ENCODE measurements at places on chromosomes 1 and 21.

GRCh38 chr1:84298684-84299535 is 2.6 kb upstream of the SAMD13 start:
- DNase-seq = peak; percentile 40

DNA sequence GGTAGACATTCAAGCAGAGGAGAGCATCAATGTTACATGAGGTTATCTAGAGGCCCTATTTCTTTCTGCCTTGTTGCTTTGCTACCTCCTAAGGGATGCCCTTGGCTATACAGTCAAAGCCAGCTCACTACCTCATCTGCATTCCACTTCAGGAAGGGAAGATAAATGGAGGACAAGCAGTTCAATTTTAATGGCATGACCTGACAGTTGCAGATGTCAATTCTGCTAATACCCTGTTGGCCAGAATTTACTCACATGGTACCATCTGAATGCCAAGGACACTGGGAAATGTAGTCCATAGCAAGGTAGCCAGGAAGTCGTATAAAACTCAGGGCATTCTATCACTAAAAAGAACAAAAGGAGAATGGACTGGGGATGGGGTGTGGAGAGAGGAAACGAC is 31.5 kb downstream of the PALMD start:
- no peak for DNase-seq

- DNase-seq = no peak
Observed at GRCh38 chr1:213549982-213550381, 437.8 kb upstream of the PROX1 start.

DNA sequence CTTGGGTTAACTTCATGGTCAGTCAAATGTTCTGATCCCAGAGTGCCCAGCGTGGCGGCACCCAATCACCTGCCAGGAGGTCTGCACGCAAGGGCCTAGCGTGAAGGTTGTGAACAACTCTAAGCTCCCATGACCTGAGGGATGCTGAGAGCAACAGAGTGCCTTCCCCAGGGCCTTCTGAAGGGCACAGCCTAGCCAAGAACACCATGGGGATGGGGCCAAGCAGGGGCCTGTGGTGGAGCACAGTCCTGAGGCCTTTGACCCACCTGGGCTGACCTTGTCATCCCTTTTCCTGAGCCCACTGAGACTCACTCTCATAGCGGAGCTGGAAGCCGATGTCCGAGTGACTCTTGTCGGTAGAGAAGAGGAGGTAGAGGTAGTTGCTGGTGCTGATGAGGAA is 138.8 kb upstream of the HMGB4 start:
- DNase-seq = no peak

GRCh38 chr21:22536509-22536908 is 1538.3 kb downstream of the NCAM2 start:
- DNase-seq = no peak

GRCh38 chr1:1120096-1120495 is 4.2 kb upstream of the C1orf159 start:
- DNase-seq = no peak

- no peak for DNase-seq
Observed at GRCh38 chr1:5238351-5239130, 584.1 kb downstream of the AJAP1 start.

DNA sequence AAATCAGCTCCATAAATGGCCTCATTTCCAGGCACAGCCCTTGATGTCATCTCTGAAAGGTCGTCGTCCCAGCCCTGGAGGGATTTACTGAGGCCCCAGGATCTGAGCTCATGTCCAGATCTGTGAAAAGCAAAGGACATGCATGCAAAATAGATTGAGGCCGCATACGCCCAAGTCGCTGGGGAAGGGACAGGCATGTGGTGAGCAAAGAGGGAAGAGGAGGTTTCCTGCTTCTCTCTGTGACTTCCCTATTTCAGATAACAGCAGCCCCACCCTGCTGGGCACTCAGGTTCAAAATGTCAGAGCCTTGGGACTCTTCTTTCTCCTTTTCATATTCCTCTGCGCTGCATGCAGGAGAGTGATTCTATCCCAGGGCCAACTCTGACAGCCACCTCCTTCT is 197.2 kb downstream of the ADSS2 start:
- no peak for DNase-seq

DNA sequence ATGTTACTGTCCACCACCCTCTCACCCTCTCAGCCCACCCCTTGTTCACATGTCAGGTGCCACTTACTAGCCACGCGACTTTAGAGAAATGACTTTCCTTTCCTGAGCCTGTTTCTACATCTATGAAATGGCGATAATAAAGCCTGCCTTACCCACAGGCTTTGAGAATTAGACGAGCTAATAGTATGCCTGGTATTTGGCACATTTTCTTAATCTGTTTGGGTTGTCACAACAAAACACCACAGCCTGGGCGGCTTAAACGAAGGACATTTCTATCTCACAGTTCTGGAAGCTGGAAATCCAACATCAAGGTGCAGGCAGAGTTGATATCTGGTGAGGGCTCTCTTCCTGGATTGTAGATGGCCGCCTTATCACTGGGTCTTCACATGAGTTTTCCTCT is 273.9 kb upstream of the FMN2 start:
- DNase-seq = no peak

DNA sequence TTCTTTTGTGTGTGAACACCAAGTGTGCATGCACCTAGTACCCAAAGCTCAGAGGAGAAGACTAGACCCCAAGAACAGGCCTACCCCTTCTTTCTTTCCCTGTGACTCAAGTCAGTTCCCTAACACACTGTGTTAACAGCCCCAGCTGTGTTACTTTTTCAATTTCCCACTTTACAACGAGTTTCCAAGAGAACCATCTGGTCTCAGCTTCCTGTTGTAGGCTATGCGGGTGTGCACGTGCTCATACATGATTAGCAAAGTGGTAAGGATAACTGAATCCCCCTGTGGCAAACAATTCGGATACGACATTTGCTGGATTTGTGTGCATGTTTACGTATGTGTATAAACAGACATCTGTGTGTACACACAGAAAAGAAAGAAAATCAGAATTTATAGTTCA is 17.9 kb downstream of the IFNAR2 start:
- no peak for DNase-seq

GRCh38 chr21:34606051-34606450 is 8.9 kb downstream of the RCAN1 start:
- DNase-seq = no peak

- no peak for DNase-seq
Observed at GRCh38 chr1:225735252-225736149, 42.1 kb upstream of the SRP9 start.

- DNase-seq = no peak
Observed at GRCh38 chr21:38840456-38841300, 34.9 kb downstream of the ETS2 start.

DNA sequence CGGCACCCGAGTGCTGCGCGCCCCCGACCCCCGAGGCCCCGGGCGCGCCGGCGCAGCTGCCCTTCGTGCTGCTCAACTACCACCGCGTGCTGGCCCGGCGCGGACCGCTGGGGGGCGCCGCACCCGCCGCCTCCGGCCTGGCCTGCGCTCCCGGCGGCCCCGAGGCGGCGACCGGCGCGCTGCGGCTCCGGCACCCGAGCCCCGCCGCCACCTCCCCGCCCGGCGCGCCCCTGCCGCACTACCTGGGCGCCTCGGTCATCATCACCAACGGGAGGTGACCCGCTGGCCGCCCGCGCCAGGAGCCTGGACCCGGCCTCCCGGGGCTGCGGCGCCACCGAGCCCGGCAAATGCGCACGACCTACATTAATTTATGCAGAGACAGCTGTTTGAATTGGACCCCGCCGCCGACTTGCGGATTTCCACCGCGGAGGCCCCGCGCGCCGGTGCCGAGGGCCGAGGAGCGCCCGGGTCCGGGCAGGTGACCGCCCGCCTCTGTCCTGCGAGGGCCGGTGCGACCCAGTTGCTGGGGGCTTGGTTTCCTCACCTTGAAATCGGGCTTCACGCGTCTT is 49.0 kb downstream of the SIM2 start:
- peak; percentile 41 for DNase-seq

DNA sequence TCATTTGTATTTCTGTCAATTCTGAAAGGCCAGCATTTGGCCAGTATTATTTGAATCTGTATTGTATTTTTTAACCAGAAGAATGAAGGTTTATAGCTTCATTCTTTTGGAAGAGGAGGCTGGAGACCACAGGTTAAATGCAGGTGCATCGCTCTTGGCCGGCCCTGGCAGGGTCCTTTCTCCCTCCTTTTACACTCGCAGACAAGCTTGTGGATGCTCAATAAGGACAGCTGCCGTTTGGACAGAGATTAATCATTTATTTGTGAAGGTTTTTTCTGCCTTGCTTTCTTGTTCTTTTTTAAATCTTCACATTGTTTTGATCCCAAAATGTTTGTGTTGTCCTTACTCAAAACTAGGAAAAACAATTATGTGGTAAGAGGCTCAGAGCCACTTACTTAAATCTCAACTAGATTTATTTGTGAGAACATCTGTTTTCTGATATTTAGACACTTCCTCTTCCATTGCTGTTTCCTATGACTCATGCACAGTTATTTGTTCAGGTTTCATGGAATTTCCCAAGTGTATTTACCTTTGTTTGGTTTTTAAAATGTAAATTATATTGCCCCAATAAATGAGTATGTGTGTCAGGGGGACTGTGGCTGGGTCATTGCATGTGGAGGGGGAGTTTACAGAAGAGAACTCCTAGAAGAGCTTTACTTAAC is 46.7 kb upstream of the LAMC2 start:
- DNase-seq = no peak

DNA sequence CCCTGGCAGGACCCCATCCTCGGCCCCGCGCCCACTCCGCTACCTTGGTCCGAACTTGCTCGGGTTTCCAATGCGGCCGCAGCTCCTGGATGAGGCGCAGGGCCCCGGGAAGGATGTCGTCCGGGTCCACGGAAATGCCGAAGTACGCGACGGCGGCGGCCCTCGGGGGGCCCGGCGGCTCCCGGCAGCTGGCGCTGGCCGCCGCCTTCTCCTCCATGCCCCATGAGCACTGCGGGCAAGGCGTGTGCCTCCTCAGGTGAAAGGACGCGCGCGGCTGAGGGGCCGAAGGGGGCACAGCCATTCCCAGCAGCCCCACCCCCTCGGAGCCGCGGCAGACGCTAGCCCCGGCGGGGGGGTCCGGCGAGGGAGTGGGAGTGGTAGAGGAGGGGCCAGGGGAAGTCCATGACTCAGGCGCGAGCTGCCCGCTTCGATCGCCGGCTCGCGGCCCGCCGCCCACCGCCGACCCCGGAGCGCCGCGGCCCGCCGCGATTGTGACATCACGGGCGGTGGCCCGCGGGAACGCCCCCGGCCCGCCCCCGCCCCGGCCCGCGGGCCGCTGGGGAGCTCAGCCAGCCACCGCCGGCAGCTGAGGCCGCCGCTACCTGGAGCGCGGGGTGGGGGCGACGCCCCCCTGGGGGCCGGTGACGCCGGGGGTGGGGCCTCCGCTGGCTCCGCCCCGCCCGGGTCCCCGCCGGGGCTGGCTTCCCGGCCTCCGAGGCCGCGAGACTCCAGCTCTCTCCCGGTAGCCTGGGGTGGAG is at the start of gene ETNK2:
Gene ETNK2 (minus strand): TSS at position 493 of the 758 bp plus-strand sequence. CDS start 192 bp downstream, at position 301.
- no peak for DNase-seq

DNA sequence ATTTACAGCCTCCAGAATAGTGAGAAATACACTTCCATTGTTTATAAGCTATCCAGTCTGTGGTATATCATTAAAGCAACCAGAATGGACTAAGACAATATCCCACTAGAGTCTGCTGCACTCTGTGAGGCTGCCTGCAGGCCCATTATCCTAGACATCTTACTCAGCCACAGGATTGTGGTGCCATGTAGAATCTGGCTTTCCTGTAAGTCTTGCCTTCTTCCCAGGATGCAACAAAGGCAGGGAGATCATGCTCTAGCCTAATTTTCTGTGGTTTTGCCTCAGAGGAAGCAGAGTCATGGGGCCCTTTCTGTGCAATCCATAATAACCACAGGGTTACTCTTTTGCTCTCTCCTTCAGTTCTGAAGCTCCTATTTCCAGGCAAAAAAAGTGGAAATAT is 299.1 kb upstream of the DEPDC1 start:
- DNase-seq = no peak

Measured in GM19239 (cell line).